Non-pigmented ciliary epithelial cell (primary cell): ENCODE measurements at places on chromosomes 1 and 21.
A peak's percentile ranks its signal among the peaks of the same experiment; 100 is the strongest.

GRCh38 chr1:221912230-221912629 lies 170.3 kb upstream of the DUSP10 start:
- no peak for DNase-seq

DNA sequence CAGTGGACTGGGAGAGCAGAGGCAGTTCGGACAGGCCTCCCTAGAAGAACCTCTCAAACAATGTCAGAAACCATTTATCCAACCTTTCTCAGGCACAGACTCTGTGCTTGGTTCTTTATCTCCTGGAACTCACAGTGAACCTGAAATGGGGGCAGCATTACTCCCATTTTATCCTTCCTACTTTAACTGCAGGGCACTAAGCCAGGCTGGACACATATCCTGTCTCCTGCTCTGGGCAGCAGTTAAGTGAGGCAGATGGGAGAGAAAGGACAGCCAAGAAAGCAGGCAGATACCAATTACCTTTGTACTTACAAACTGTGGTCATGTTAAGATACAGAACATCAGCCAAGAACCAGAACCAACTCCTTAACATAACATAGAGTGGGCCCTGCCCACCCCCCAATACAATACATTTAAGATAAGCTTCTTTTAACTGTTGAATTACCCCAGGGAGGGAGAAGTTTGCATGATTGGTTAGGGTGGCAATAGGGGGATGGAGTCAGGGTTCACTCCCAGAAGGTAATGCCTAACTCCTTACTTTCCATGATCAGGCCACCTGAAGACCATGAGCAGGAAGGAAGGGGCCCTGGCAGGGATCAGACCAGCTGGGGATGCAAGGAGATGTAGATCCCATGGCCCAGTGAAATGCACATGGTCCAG lies 10.9 kb downstream of the KDF1 start:
- DNase-seq: no peak

- DNase-seq: peak; percentile 55
Observed at GRCh38 chr1:235397733-235398132, 30.5 kb downstream of the TBCE start.

DNA sequence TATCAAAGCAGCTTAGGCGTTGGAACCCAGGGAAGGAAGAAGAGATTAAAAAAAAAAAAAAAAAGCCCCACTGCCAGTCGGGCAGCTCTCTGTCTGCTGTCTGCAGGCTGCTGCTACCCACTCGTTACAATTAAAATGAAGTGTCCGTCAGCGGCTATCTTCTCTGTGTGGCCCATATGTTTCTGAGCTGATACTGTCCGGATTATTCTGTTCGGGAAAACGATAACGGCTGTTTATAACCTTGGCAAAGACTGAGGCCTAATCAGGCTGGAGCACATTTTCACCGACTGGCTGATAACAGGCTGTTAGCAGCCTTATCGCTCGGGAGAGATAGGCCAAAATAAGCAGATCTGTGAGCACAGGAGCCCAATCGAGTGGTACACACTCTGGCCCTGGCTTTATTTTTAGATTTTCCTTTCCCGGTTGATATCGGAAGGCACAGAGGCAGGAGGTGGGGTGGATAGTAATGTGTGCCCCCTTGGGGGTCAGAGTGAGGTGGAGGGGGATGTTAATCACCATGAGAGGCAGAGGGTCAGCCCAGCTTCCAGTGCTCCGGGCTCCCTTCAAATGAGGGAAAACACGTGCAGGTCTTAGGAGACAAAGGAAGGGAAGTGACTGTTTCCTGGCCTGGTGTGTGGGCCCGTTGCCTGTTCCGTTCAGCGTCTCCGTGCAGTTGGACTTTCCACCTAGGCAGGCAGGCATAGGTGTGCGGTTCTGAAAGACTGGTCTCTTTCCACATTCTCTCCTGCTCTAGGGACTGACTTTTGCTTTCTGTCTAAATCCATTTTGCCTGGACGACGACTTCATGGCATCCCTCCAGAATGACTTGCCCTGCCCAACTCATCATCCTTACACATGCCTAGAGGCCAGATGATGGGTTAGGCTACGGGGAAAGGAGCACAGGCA lies 153.4 kb downstream of the PBX1 start:
- no peak for DNase-seq

- DNase-seq: no peak
Observed at GRCh38 chr1:190373705-190374336, 103.8 kb downstream of the BRINP3 start.

- DNase-seq: no peak
Observed at GRCh38 chr1:175875556-175875955, 132.2 kb upstream of the TNR start.

- DNase-seq: peak; percentile 37
Observed at GRCh38 chr21:29477941-29478340, 179.2 kb downstream of the BACH1 start.

DNA sequence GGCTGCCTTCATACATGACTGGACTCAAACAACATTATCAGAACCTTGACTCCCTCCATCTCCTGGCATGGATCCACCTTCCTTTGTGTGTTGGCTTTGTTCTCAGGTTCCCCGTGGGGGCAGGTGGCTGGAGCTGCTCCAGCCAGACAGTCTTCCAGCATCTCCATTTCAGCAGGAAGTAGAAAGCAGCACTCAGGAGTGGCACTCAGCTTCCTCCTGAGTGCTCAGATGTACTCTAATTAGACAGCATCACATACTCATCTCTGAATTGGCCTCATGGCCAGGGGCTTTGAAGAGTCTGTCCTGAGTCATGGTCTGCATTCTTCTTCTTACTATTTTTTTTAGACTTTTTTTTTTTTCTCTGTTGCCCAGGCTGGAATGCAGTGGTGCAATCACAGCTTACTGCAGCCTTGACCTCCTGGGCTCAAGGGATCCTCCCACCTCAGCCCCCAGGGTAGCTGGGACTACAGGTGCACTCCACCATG lies 27.9 kb downstream of the OVAAL start:
- DNase-seq: peak; percentile 52

- no peak for DNase-seq
Observed at GRCh38 chr1:230153641-230154296, 86.7 kb downstream of the GALNT2 start.

- no peak for DNase-seq
Observed at GRCh38 chr1:93556291-93556690, 108.4 kb downstream of the FNBP1L start.

- no peak for DNase-seq
Observed at GRCh38 chr1:15151377-15151806, 2.2 kb upstream of the TMEM51 start.

DNA sequence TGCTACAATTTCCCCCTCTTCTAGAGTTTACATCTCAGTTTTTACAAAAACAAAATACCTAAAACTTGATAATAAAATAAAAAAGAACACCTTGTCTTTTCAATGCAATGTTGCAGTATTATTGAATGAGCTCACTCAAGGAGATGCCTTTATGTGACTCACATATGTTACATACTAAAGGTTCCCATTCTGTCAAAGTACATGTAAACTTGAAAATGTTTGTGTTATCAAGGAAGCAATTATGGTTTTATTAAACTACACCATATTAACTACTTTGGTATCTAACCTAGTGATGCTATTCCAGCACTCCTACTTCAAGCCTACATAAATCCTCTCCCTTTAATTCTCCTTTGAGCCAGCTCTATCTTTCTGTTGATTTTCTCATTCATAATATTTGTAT lies 658.3 kb downstream of the PTPRC start:
- DNase-seq: no peak

DNA sequence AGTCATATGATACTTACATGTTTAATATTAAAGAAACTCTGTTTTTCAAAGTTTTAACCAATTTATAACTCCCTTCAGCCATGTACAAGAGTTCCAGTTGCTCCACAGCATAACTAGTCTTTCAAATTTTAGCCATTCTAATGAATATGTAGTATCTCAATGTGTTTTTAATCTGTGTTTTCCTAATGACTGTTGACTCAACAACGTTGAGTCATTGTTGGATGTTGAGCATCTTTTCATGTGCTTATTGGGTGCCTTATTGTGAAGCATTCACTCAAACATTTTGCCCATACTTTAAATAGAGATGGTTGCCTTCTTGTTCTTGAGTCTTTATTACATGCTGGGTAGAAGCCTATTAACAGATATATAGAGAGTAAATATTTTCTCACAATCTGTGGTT lies 240.2 kb upstream of the LYPLAL1 start:
- DNase-seq: no peak

- DNase-seq: no peak
Observed at GRCh38 chr1:20071416-20071815, 1.4 kb downstream of the PLA2G5 start.

DNA sequence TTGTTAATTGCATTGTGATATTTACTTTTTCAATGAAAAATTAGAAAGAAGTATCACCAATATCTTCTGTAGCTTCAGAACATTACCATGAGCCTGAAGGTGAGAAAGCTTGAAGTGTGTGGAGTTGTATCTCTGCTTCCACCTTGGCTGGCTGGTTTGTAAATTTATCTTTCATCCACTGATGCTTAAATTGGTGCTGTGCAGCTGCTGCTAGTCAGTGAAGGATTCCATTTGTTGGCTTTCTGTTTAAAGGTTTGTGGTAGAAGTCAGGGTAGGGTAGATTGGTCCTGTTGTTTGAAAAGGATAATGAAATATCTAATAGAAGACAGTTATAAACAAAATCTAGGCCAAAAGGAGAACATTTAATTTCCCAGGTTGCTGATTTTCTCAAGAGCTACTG lies 105.7 kb downstream of the C1orf21 start:
- no peak for DNase-seq

- DNase-seq: no peak
Observed at GRCh38 chr1:220188538-220188937, 83.7 kb downstream of the RAB3GAP2 start.

- DNase-seq: no peak
Observed at GRCh38 chr1:69738458-69739250, 170.9 kb downstream of the LRRC7 start.

DNA sequence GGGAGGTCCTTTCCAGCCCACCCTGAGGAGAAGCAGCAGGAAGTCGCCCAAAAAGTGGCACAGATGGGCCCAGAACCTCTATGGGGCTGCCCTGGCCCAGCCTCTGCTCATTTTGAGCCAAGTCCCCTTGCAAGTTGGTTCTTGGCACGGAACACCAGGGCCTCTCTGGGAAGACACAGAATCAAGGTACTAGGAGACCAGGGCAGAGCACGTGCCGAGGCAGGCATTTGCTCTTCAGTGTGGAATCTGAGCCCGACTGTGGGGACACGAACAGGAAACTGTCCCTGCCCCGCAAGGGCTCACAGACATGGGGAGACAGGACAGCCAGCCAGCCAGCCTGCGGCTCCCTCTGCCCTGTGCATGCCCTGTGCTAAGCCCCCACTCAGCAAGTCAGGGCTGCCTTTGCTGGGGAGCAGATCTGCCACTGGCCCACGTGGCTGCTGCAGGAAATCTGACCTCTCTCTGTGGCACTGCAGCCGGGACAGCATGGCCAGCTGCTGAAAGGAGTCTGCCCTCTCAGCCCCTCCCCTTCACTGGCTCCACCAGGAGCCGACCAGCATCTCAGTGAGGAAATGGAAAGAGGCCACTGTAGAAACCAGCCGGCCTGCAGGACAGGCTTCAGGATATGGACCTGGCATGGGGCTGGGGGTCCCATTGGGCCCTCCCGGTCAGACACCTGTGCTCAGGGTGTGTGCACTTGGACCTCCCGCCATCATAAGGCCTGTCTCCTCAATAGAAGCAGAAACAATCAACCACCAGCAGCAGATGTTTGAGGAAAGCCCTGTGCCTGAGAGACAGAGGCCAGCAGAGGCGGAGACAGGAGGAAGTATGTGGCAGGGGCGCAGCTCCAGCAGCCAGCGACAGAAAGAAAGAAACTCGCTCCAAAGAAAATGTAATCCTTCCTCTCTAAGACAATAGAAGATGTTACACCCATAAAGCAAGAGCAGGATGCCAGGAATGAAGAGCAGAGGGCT lies 3.7 kb downstream of the ARHGEF16 start:
- no peak for DNase-seq

DNA sequence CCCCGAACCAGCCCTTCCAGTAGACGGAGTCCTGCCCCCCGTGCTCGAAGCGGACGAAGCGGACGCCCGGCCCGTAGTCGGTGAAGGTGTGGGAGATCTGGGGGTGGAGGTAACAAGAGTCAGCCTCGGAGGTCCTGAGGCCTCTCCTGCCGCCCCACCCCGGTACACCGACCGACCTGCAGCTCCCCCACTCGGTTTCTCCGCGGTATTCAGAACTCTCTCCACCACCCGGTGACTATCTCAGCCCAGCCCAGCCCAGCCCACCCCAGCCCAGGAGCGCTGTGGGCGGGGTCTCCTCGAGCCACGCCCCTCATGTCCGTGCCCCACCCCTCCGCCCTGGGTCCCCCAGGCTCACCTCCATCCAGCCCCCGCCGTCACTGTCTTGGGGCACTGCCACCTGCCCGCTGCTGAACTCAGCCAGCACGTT lies 5.5 kb downstream of the FBXO2 start:
- no peak for DNase-seq

- DNase-seq: no peak
Observed at GRCh38 chr1:215022204-215022603, 60.3 kb upstream of the KCNK2 start.

DNA sequence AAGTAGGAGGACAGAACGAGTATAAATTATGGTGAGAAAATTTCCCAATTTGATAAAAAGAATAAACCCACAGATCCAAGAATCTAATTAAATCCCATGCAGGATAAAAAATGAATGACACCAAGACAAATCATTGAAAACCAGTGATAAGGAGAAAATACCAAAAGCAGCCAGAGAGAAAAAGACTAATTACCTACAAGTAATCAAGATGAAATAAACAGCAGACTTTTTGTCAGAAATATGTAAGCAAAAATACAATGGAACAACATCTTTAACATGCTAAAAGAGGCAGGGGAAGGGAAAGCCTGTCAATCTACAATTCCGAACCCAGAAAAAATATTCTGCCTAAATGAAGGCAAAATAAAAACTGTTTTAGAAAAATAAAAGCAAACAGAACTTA lies 20.7 kb upstream of the CCN1 start:
- no peak for DNase-seq

DNA sequence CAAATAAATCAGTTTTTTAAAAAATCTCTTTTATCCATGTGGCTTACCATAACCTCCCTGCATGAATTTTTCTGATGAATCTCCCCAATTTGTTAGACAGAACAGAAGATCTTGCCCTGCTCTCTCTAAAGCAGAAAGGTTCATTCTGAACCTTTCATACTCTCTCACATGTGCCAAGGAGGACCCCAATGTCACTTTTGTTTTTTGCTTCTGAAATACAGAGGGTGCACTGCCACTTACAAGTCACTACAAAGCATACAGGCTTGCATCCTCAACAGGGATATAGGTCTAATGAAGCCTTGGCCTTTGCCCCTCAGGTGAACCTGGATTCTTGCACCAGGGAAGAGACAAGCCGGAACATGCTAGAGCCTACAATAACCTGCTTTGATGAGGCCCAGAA lies 4.8 kb downstream of the RGS4 start:
- no peak for DNase-seq

GRCh38 chr1:160169553-160170399 lies 18.4 kb downstream of the ATP1A4 start:
- no peak for DNase-seq

- no peak for DNase-seq
Observed at GRCh38 chr1:230120921-230121381, 53.9 kb downstream of the GALNT2 start.

DNA sequence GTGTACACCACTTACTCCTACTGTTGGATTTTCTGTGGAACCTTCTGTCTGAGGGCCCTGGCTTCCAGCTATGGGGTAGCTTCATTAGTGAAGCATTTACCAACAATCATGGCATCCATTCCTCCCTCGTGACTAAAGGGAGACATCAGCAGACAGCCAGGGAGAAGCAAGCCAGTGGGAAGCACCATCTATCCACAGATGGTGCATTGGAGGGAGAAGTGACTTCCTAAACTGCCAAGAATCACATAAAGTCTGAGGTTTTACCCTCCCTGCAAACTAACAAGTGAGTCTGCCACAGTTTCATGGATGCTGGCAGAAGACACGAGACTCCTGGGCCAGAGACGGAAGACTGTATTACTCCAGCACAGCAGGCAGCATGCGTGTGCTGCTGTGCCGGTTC lies 31.4 kb downstream of the UMODL1 start:
- no peak for DNase-seq
